Renal cortical epithelial cell (primary cell): ENCODE measurements at places on chromosomes 6 and 20.

DNA sequence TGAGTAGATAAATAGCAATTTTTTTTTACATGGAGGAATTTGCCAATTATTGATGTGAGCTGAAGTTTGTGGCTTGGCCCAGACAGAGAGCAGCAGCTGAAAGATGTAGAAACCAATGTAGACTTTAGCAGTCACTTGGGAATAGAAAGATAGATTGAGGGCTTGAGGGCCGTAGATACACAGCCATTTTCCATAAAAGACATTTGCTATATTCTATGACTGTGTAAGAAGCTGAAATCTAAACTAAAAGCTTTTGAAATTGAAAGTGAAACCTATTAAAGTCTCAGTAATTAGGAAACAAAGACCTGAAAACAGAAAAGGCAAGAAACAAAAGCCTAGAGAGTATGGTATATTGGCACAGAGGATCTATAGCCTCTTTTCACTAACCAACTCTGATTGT, 332.7 kb downstream of the CENPW start:
- DNase-seq: no peak

- DNase-seq: no peak
Measured at GRCh38 chr6:11858439-11858838, 79.8 kb upstream of the ADTRP start.

- no peak for DNase-seq
Measured at GRCh38 chr20:2741881-2742280, 49.3 kb downstream of the EBF4 start.

DNA sequence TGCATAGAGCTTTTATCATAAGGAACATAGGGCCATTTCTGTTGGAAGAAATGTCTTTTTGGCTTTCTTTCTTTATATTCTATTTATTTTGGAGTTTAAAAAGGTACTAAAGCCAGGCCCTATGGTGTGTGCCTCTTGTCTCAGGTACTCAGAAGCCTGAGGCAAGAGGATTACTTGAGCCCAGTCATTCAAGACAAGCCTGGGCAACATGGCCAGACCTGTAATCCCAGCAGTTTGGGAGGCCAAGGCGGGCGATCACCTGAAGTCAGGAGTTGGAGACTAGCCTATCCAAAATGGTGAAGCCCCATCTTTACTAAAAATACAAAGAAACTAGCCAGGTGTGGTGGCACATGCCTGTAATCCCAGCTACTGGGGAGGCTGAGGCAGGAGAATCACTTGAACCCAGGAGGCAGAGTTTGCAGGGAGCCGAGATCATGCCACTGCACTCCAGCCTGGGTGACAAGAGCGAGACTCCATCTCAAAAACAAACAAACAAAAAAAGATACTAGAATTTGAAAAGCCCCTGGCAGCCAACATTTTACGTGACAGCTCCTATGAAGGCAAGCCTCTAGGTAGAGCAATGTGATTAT, 80.0 kb downstream of the CBFA2T2 start:
- no peak for DNase-seq

DNA sequence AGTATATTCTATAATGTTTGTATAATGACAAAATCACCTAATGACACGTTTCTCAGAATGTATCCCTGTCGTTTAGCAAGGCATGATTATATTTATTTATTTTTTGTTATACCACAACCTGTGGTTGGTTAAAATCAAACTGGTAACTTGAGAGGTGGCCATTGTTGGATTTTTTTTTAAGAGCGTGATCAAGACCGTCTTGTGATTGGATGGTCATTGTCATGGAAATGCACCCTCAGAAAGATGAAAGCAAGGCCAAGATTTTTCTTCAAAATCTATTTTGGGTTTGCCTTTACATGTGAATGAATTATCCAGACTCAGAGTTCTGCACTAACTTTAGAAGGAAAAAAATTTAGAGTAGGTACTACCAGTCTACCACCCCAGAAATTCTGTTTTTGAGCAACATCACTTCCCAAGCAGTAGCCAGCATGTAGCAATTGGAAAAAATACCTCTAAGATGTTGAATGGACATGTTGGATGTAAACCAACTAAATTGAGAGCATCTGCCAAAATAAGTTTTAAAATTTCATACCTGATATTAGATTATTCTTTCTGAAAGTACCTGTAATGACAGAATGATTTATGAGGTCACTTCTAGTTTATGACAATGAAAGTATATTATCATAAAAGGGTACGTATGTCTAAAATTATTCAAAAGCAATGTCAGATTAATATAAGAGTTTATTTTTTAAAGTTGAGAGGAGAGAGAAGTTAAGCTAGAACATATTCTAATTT, 50.8 kb downstream of the NCOA7 start:
- no peak for DNase-seq

- no peak for DNase-seq
Measured at GRCh38 chr20:46334303-46334904, 26.1 kb upstream of the CDH22 start.

DNA sequence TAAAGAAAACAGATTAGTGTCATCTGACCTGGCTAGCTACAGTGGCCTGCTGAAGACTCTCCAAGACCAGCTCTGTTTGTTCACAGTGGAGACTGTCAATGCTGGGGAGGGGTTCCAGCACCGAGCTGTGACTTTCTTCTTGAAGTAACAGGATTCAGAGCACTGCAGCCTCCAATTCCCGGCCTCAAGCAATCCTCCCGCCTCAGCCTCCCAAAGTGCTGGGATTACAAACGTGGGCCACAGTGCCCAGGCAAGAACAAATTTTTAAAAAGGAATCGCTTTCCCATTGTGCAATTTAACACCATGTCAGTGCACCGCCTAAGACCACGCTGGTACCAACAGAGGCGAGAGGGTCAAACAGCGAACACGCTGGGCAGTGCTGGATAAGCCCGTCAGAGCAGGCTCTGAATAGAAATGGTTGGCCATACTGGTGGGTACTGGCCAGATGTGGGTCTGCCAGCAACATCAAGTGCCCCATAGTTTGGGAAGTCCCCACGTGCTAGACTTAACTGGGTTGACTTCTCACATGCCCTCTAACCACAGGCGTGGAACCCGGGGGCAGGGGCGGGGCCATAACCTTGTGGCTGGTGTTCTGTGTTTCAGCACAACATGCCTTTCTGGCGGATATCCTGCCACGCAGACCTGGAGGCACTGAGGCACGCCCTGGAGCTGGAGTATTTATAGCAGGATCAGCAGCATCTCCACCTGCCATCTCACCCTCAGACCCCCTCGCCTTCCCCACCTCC, 168.9 kb downstream of the ZMYND8 start:
- peak; percentile 16 for DNase-seq

- DNase-seq: no peak
Measured at GRCh38 chr6:17673543-17674254, 33.0 kb downstream of the NUP153 start.

- DNase-seq: peak; percentile 69
Measured at GRCh38 chr6:12009876-12010634, 2.1 kb upstream of the HIVEP1 start.

DNA sequence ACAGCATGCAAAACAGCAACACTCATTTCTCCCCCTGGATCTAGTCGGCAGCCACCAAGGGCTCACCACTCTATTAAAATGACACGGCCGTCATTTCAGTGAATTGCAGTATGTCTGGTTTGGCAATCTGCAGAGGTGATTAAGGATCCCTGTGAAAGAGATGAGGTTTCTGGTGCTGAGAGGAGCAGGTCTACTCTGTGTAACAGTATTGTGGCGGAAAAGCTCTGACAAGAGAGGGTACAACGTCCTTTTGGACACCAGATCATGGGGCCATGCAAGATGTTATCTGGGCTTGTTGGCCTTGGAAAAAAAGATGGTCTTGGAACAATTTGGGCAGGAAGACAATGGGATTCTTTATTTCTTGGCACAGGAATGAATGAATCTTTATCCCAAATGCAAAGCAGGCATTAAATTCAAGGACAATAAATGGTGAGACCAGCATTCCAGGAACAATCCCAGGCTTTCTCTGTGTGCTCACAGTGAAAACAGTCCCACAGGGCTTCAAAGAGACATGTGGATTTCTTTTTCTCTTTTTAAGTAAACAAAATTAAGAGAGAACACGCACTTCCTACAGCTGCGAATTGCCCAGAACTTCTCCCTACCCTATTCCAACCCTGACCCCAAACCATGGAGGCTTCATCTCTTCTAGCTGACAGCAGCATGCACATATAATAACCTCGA, 33.7 kb upstream of the ADGRF1 start:
- no peak for DNase-seq

- DNase-seq: peak; percentile 61
Measured at GRCh38 chr6:167858086-167858591, 31.4 kb downstream of the AFDN start.

GRCh38 chr6:3209114-3210023, 18.1 kb downstream of the TUBB2B start:
- peak; percentile 92 for DNase-seq

DNA sequence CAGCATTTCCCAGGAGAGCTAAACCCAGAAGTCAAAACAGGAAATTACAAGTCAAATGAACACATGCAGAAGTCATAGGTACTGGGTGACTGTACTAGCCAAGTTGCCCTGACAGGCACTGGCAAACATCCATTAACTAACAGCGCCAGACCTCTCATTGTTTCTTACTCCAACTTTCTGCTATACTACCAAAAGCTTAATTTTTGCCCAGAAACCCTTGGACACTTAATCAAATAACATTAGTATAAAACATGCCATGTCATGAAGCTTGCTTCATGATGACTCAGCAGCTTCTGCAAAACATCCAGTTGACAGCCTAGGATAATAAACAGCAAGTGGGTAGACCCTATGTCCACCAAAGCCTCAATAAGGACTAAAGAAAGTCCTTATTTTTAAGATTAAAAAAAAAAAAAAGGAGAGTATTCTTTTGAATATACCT, 3.5 kb downstream of the NUP153 start:
- DNase-seq: peak; percentile 83

DNA sequence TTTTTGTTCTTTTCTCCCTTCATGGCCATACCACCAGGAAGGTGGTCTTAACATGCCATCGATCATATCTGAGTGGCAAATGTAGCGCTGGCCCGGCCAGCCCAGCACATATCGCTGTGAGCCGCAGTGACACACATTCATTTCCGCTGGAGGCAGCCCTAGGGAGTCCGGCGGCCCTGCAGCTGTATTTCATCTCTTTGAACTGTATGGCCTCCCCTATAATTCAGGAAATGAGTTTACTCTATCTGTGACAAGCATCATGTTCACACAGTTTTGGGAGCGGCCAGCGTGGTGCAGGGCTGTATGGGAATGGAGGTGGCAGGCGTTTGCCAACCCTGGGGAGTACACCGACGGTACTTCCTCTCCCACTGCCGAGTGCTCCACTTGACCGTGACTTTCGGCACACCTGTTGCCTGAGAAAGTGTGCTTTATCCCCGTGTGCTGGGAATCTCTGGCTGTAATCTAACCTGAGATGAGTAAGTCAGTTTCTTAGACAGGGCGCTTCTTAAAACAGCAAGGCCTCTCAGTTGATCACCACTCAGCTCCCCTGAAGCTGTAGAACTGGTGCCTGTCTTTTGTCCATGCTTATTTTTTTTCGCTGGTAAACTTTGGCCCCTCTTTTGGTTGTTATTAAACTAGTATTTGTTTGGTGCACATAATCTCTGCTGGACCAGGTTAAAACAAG, 257.1 kb upstream of the TAB2 start:
- no peak for DNase-seq

GRCh38 chr20:59835448-59836395, 97.7 kb downstream of the SYCP2 start:
- peak; percentile 14 for DNase-seq

GRCh38 chr6:39051399-39052122, 3.0 kb downstream of the GLP1R start:
- peak; percentile 38 for DNase-seq

GRCh38 chr20:58647796-58648501, 3.1 kb upstream of the STX16 start:
- peak; percentile 88 for DNase-seq

GRCh38 chr6:11139051-11139960, 27.8 kb upstream of the ERVFRD-1 start:
- DNase-seq: no peak

- DNase-seq: peak; percentile 49
Measured at GRCh38 chr6:104118274-104118673, 741.4 kb downstream of the HACE1 start.

- peak; percentile 87 for DNase-seq
Measured at GRCh38 chr6:31186052-31186734, 15.7 kb upstream of the POU5F1 start.

DNA sequence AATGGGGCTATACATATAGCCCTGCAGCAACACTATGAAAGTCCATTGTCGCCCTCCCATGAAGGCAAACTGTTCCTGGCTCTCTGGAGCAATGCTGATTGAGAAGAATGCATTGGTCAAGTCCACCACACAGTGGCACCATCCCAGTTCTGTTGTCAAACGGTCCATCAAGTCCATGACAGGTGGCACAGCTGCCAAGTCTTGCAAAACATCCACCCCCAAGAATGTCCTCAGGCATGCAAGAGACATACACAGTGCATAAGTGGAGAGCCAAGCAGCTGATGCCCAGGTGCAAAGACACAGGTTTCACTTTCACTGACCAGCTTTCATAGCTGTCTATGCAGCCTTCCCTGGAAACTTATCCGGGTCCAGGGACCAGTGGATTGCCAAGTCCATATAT, 17.5 kb downstream of the ZNF391 start:
- no peak for DNase-seq

DNA sequence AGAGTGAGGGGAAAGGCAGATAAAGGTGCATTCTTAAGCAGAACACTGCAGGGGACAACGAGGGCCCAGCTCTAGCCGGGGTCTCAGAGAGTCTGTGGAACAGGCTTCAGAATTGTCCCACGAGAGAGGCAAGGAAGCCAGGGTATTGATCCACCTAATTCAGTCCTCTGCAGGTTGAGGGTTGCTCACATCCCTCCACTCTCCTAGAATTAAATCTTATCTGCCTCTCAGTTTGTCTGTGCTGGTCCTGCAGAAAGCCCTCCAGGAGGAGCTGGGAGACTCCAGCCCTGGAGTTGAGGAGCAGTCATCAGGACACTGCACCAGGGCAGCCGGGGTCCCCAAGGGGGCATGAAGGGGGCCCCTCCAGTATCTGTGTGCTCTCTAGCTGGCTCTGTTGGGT, 39.1 kb downstream of the SLC24A3 start:
- no peak for DNase-seq

- DNase-seq: no peak
Measured at GRCh38 chr6:68597642-68598041, 37.4 kb upstream of the ADGRB3 start.

GRCh38 chr20:13681248-13682125, 42.8 kb upstream of the TASP1 start:
- peak; percentile 38 for DNase-seq
